SK-N-SH treated with all-trans-retinoic acid at 6 μM for 48 hours (cell line): ENCODE measurements at places on chromosomes 6 and 20.
A peak's percentile ranks its signal among the peaks of the same experiment; 100 is the strongest.

GRCh38 chr20:51800060-51800871 lies 2.1 kb downstream of the SALL4 start:
- peak; percentile 88 for ATAC-seq

DNA sequence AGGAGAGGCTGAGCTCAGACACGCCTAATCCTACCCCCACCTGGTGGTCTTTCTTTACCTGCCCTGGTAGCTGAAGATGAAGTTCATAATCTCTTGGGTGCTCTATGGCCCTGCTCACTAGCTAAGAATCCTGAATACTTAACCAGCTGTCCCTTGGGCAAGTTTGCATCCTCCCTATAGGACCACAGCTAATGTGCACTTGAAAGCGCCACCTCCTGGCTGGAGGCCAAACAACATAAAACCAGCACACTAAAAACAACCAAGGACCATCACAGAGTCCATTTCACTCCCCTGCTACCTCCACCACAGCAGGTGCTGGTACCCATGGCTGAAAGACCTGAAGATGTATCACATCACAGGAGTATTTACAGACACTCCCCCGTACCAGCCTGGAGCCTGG lies 155.5 kb upstream of the SLC24A3 start:
- ATAC-seq, result no peak

DNA sequence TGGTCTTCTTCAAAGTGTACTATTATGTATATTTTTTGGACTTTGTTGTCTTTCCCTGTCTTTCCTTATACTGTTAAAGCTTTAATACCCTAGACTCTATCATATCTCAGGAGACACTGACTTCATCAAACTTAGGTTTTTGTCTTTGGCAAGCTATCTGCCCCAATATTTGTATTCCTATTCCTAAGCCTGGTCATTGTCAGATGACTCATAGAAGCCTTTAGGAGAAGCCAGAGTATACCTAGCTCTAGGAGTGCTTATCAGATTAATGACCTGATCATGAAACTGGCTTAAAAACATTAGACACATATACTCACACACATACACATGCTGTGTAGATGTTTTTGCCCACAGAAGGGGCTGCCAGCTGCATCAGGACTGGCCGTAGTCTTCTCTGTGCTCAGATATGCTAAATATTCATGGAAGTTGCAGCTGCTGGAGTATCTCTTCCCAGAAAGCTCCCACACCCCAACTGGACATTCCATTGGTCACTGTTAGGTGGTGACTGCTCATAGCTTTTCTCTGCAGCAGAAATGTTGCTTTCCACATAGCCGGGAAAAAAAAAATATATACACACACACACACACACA lies 102.0 kb downstream of the ANKS1A start:
- ATAC-seq, result peak; percentile 44

GRCh38 chr6:40947876-40948526 lies 91.0 kb downstream of the UNC5CL start:
- ATAC-seq, result peak; percentile 75

- ATAC-seq, result no peak
These were observed 384.5 kb upstream of the SULF2 start for GRCh38 chr20:48169650-48170225.

- no peak for ATAC-seq
These were observed 3.3 kb downstream of the CST11 start for GRCh38 chr20:23449421-23449820.

DNA sequence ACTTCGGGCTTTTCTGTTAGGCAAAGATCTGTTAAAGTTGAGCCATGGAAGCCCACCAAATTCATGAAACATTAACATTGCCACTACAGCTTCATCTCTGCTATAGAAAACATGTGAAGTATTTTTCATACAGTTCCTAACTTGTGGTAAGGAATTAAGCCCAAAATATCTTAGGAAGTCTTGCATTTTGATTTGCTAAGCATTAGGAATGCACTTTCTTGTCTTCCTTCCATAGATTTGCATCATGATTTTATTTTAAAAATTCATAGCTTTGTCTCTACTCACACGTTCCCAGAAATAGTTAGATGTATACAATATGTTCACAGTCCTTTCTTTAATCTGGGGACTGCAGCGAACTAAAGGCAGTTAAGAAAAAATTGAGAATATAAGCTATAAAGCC lies 325.6 kb downstream of the CENPW start:
- no peak for ATAC-seq
